Fibroblast of villous mesenchyme (primary cell): ENCODE measurements at places on chromosomes 6 and 20. TPM values are rescaled to one million over a fixed set of nuclear protein-coding genes. Genes with fewer than 3 reads are reported as not detected.
A peak's percentile ranks its signal among the peaks of the same experiment; 100 is the strongest.

DNA sequence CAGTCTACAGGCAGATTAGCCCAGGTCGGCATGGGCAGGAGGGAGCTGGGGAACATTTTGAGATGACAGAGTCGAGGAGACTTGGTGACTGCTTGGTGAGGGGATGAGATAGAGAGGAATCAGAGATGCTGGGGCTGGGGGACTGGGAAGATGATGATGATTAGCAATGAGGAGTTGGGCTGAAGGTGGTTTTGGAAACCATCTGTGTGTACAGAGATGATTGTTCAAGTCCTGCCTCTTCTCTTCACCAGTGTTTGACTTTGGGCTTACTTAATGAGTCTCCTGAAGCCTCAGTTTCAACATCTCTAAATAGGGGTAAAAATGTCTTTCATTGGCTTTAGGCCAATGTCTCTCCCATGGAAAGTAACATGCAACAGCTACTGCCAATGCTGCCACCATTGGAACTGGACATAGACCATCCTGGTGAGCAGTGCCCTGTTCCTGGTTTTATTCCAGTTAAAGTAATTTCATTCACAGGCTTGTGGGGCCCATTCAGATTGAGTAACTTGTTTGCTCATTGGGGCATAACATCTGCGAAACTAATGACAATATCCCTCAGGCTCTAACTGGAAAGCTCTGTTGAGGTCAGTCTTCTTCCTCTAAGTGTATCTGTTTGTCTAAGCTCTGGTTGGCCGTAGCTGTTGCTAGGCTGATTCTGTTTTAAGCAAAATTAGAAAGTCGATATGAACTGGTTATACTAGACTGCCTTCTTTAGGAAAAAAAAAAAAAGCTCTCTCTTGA, 99.1 kb downstream of the ARMC2 start:
- DNase-seq, result peak; percentile 96

The LY6G6F gene
- total RNA-seq, result not detected in 2 replicates

GRCh38 chr6:85864453-85865401, 222.0 kb upstream of the SYNCRIP start:
- peak; percentile 13 for DNase-seq

The CRISP3 gene
- total RNA-seq, result not detected in 2 replicates

GRCh38 chr6:56837322-56837894, 117.5 kb upstream of the BEND6 start:
- DNase-seq, result no peak

GRCh38 chr6:37486121-37486839, 13.4 kb downstream of the CCDC167 start:
- DNase-seq, result no peak

The EEF1A2 gene
- total RNA-seq, result under 0.01 and 0.43 TPM in 2 replicates

DNA sequence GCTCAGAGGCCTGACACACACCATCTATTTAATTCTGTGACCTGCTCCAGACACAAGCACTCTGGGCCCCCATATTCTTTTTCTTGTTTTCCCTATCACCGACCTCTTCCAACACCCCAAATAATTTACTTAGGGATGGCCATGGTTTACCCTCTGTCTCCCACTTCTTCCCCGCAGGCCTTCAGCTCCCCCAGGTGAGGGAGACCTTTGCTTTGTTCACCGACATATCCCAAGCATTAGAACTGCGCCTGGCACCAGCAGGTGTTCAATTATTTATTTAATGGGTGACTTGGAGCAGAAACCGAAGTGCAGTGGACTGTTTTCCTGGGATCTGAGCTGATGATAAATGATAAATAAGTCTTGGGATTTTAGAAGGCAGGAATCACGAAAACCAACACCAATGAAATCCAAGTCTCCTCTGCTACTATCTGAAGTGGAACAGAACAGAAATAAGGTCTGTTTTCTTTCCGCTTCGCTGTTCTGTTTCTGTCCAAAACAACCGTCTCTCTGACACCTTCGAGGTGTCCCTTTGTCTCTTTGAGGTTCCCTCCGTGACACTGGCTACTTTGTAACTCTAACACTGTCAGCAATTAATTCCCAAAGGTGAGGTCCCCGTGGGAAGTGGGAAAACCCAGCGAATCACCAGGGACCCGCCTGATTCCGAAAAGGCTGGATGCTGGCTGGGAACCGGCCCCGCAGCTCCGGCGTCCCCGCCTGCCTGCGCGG, 1.1 kb upstream of the RIN2 start:
- peak; percentile 11 for DNase-seq

The SAMD3 gene
- 3.0 and 5.5 TPM in 2 replicates for total RNA-seq

The ELOVL2 gene
- 1.6 and 2.6 TPM in 2 replicates for total RNA-seq

The SEMG1 gene
- not detected in 2 replicates for total RNA-seq

GRCh38 chr6:2232445-2232844, 13.0 kb downstream of the GMDS start:
- no peak for DNase-seq

DNA sequence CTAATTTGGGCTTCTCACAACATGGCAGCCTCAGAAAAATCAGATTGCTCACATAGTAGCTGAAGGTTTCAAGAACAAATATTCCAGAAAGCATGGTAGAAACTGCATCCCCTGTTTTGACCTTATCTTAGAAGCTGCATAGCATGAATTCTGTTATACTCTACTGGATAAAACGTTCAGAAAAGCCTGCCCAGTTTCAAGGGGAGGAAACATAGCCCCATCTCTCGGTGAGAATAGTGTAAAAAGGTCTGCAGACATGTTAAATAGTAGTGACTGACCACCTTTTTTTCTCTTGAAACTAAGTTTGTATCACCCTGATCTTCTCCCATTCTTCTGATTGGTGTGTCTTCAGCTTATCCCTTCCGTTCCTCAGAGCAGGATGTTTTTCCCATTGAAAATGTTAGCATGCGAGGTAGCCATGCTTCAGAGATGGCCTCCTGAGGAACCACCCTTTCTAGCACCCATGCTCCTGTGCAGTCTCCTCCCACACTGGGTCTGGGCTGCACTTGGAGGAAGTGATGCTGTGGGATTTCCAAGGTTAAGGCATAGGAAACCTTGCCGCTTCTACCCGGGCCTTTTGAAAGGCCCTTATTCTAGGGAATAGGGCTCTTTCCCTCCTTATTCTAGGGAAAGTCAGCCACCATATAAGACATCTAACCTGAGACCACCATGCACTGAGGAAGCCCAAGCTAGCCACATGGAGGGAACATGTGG, 50.1 kb downstream of the MARCKS start:
- peak; percentile 24 for DNase-seq

GRCh38 chr6:157592541-157592940, 211.6 kb downstream of the ZDHHC14 start:
- DNase-seq, result no peak

DNA sequence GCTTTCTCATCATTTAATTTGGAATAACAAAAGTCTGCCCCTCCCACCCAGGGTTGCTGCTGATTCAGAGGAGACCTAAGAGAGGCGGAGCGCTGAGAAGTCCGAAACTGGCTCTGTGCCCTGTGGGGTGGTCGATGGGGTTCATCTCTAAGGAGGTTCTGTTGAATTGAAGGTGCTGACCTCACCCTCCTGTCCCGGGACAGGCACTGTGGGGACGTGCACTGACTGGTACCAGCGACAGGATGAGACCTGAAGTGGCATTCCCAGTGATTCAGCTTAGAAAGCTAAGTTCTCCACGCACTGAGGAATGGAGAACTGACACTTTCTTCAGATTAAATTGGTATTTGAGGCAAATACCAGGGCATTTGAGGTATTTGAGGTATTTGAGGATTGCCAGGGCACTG, 1.3 kb downstream of the GUCA1B start:
- DNase-seq, result no peak

DNA sequence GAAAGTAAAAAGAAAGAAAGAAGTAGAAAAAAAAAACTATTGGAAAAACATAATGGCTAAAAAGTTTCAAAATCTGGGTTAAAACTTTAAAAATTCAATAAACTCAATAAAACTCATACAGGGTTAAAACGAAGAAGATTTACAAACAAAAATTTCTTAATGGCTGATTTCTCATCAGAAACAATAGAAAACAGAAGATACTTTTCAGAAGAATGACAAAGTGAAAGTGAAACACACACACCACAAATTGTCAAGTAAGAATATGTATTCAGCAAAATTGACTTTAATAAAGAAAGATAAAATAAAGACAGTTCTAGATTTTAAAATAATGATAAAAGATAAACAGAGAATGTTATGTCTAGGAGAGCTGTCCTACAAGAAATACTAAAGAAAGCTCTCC, 618.9 kb upstream of the GJE1 start:
- DNase-seq, result peak; percentile 31

The ENPP4 gene
- total RNA-seq, result 0.32 and 2.2 TPM in 2 replicates

GRCh38 chr6:109349419-109349987, 32.8 kb downstream of the CD164 start:
- DNase-seq, result peak; percentile 71

The POLR1H gene
- total RNA-seq, result 20.0 and 20.3 TPM in 2 replicates

GRCh38 chr20:41587956-41588355, 30.2 kb downstream of the CHD6 start:
- peak; percentile 53 for DNase-seq

GRCh38 chr20:57570145-57570850, 9.4 kb downstream of the PCK1 start:
- no peak for DNase-seq

DNA sequence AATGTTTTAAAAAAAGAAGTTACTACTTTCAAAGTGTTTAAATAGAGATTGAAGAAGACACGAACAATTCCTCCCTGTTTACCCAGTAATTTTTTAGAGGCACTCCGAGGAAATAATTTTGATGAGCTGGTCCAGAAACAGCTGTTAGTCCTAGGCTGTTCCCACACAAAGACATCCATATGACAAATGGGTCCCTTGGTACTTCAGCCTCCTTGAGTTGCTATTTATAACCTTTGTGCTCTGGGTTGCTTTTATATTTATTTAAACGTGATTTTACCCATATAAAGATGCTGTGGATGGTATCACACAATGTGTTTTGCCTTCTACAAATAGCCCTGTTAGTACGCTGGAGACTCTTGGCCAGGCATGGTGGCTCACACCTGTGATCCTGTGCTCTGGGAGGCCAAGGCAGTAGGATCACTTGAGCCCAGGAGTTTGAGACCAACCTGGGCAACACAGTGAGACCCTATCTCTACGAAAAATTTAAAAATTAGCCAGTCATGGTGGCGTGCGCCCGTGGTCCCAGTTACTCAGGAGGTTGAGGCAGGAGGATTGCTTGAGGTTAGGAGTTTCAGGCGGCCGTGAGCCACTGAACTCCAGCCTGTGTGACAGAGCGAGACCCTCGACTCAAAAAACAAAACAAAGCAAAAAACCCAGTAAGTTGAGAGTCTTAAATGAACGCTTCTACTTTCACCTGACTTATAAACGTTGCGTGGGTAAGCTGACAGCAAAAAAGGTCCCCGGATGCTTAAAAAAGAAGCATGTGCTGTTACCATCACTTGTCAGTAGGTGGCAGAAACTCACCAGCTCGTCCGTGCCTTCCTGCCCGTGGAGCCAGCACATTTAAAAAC, 56.9 kb upstream of the ARMH2 start:
- peak; percentile 78 for DNase-seq

The IP6K3 gene
- 2.6 and 6.0 TPM in 2 replicates for total RNA-seq

DNA sequence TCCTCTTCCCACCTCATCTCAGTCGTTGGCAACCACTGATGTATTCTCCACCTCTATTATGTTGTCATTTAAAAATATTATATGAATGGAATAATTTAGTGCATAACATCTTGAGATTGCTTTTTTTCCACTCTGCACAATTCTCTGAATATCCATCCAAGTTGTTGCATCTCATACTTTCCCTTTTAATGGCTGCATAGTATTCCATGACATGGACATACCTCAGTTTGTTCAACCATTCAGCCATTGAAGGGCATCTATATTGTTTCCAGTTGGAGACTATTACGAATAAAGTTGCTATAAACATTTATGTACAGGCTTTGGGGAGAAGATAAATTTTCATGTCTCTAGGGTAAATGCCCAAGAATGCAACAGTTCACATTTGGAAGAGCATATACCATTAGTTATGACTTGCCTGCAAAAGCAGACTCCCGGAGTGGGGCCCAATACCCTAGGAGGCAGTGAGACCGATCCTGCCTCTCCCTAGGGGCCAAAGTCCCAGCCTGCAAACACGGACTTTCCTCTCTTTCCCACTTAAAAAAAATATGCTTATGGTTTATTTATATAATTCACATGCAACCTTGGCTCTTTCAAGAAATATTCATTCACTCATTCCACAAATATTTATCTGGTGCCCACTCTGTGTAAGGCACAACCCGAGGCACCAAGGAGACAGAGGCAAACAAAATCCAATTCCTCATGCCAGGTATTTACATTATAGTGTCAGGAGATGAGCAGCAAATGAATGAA, 227.0 kb upstream of the PMEPA1 start:
- no peak for DNase-seq

The UNC5CL gene
- under 0.01 TPM in 2 replicates for total RNA-seq

GRCh38 chr20:309306-309840, 12.0 kb downstream of the ZCCHC3 start:
- peak; percentile 71 for DNase-seq

DNA sequence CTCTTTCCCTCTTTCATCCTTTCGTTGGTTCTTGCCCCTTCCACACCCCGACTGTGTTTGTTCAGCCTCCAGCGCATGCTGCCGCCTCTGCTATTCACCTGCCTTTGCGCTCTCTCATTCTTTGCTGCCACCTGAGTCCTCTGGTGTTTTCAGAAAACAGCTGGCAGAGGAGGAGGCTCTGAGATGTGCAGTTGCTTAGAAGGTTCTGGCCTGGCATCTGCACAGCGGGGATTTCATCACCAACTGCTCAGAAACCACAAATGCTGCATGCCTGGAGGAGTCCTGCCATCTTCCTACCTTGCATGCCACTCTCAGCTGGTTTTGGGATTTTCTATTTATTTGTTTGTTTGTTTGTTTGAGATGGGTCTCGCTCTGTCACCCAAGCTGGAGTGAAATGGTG, 39.2 kb upstream of the CLDN20 start:
- DNase-seq, result no peak

DNA sequence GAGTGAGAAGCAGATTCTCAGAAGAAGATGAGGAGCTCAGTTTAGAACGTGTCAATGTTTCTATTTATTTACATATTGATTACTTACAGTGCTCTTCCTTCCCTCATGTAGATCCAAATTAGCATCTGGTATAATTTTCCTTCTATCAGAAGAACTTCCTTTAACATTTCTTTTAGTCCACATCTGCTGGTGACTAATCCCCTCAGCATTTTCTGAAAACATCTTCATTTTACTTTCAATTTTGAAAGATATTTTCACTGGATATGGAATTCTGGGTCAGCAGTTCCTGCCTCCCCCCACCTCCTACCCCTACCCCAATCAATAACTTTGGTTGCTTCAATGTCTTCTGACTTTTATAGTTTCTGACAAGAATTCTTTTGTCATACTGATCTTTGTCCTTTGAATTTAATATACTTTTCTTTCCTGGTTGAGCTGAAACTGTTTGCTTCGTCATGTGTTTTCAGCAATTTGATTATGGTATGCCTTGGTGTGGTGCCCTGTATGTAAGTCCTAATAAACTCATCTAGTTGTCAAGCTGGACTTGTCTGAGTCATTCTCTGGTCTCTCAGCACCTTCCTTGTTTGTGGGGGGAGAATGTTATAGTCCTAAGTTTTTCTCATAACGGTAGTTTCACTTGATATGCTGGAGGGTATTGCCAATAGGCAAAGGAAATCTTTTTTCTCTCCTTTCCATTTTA, 57.0 kb downstream of the SMPDL3A start:
- DNase-seq, result peak; percentile 62

- no peak for DNase-seq
Observed at GRCh38 chr6:139982195-139982594, 607.7 kb upstream of the CITED2 start.

The CBFA2T2 gene
- total RNA-seq, result 4.8 and 5.6 TPM in 2 replicates

- DNase-seq, result peak; percentile 35
Observed at GRCh38 chr6:127564761-127565160, 12.2 kb upstream of the C6orf58 start.

- DNase-seq, result peak; percentile 70
Observed at GRCh38 chr6:146847426-146847825, 248.7 kb downstream of the ADGB start.

GRCh38 chr6:8149350-8149749, 47.0 kb upstream of the EEF1E1 start:
- DNase-seq, result no peak
